ENCODE measurements at places on chromosomes 12 and 14.

DNA sequence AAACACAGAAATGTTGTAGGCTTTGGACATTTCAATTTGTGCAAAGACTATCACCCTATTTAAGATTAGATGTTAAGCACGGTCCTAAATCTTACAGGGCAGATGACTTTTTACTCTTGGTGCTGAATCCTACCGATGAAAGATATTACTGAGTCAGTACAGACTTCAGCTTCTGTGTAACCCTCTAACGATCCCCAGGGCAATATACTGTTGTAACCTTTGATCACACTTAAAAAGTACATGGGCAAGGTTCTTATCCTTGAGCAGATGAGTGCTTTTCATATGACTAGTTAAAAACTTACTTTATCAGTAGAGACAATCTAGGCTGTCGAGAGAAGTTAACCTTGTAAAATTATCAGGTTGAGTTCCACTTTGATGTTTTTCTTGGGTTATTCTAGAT, 22.5 kb downstream of the PDE3A start:
- no peak for DNase-seq

GRCh38 chr14:93246534-93246933, 39.5 kb downstream of the UBR7 start:
- DNase-seq: no peak

DNA sequence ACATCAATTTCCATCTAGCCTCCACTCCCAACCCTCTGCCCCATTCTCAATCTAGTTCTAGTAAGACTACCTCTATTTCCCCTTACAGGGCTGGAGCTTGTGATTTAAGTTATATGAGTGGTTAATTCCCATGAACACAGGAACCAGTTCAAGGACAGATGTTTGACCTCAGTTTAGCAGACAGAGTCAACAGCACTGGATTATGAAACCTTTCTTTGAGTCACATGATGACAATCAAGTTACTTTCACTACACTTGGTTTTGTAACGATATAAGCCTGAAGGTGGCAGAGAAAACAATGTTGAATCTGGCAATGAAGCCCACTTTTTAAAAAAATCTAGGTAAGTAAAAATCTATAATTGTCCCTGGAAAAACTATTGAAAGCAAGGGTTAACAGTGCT, 1646.2 kb upstream of the FLRT2 start:
- DNase-seq: no peak

DNA sequence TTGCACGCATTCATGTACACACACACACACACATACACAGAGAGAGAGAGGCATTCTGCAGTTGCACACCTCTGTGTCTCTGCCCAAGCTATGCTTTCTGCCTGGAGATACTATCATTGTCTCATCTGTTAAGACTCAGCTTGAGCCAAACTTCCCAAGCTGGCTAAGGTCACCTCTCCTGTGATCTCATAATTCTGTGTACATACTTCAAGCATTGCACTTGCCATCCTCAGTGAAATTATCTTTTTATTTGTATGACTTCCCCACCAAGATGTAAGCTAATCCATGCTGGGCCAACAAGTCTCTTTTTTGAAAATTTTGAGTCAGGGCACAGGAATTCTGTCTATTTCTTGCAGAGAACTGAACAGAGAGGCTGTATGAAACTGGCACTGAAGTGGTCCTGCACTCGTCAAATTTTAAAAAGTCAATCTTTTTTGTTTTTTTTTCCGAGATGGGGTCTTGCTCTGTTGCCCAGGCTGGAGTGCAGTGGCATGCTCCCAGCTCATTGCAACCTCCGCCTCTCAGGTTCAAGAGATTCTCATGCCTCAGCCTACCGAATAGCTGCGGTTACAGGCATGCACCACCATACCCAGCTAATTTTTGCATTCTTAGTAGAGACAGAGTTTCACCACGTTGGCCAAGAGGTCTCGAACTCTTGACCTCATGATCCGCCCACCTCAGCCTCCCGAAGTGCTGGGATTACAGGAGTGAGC, 44.3 kb downstream of the TMTC1 start:
- DNase-seq: no peak

- peak; percentile 61 for DNase-seq
Observed at GRCh38 chr14:73712540-73713180, 1.5 kb downstream of the PNMA1 start.

GRCh38 chr14:22047115-22047514, 373.5 kb upstream of the OR4E1 start:
- peak; percentile 88 for DNase-seq

- DNase-seq: no peak
Observed at GRCh38 chr12:114439817-114440216, 33.9 kb upstream of the TBX5 start.

DNA sequence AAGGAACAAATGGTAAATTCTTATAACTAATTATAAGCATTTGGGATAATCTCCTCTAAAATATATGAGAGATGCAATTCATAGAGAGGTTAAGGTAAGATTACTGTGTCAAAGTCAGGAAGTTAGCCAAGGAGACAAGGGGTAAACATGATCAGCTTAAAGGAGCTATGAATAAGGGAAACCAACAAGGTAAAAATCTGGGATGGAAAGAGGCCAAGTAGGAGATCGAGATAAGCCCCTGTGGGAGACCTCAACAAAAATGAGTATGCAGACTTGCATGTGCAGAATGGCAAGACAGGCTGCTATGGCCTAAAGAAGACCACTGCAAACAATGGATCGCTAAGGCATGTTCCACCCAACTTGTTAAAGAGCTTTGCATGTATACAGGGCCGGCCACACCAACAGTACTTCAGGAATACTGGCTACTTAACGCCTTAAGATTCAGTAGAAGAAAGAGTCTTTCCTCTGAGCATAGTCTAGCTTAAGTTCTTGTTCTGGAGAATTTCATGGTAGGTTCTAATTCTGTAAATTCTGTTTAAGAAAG, 738.6 kb downstream of the GALC start:
- DNase-seq: no peak

DNA sequence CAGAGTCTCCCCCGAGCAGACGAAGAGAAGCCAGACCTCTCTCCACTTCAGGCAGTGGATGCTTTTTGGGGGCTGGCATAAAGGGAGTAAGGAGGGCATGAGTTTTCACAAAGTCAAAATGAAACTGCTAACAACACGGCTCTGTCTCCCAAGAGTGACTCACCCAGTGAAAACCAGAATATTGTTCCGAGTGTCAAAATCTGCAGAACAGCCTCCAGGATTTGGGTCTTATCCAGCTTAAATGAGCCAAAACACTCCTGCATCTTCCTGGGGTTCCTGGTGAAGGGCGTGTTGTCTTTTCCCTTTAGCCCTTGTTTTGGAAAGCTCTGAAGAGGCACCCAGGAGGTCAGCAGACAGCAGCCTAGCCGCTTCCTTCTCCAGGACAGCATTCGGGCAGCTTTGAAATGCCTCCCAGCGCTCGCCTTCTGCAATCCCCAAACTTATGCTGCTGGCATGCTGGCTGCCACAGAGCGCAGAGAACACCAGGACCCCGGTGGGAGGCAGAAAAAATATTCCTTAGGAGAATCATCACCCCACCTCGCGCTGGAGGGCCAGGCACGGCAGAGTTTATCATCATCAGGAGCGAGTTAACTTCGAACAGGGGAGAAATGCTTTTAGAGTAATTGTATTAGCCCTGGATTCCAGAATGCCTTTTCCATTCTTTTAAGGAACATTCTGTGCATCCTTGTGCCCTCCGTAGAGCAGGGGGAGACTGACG, 117.7 kb upstream of the NCOR2 start:
- no peak for DNase-seq
